HT1080 (cell line): ENCODE measurements at places on chromosomes 2 and 18.

GRCh38 chr2:179525340-179525739, 260.7 kb upstream of the SESTD1 start:
- DNase-seq = no peak

DNA sequence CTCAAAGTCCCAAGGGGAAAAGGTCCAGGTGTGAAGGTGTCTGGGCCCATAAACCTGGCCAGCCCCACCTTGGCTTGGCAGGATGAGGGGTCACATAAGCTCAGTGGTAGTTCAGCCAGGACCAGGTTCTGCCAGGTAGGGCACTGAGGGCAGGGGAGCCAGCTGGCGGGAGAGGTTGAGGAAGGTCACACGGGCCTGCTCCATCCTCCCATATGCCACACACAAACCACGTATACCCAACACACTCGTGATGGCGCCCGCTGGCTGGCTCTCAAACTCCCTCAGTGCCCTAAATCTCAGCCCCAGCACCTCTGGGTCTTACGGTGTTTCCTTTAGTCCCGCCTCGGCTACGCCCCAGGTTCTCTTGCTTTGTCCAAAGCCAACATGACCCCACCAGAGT, 160.5 kb downstream of the ZFP36L2 start:
- DNase-seq = no peak

- DNase-seq = peak; percentile 96
Observed at GRCh38 chr2:46097714-46098480, 199.3 kb upstream of the EPAS1 start.

- no peak for DNase-seq
Observed at GRCh38 chr18:68919900-68920299, 122.0 kb downstream of the CCDC102B start.

GRCh38 chr2:191061381-191061980, 47.5 kb upstream of the STAT1 start:
- DNase-seq = no peak

- DNase-seq = peak; percentile 22
Observed at GRCh38 chr2:164479460-164479859, 141.8 kb downstream of the GRB14 start.

- peak; percentile 60 for DNase-seq
Observed at GRCh38 chr2:121611730-121612705, 37.2 kb downstream of the CLASP1 start.

GRCh38 chr2:238138331-238139195, at the start of gene KLHL30:
KLHL30 (plus strand) TSS chr2:238138668; CDS start chr2:238140755, 2,087 bp downstream.
- no peak for DNase-seq

- DNase-seq = no peak
Observed at GRCh38 chr2:151907286-151908203, 79.3 kb upstream of the ARL5A start.

DNA sequence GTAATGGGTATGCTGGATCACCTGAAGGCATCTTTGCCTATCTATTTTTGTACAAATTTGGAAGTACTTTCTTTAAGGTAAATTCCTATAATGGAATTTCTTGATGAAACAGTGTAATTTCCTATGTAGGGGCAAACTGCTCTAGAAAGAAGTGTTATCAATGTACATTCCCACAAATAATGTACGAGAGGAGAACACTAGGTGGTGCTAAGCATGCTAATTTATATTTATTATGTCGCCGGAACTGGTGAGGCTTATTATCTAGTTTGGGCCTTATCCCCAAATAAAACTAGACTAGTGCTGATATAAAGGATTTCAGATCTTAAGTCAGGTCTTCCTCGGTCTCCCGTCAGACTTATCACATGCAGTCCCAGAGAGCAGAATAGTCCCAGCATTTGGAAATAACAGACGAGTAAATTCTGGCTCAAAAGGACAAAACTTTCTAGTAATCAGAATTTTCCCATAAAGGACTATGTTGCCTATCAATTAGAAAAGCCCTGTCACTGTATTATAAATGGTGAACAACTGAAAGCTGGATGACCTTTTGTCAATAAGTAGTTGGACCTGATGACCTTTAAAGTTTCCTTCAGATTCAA, 86.9 kb upstream of the RBBP8 start:
- no peak for DNase-seq

DNA sequence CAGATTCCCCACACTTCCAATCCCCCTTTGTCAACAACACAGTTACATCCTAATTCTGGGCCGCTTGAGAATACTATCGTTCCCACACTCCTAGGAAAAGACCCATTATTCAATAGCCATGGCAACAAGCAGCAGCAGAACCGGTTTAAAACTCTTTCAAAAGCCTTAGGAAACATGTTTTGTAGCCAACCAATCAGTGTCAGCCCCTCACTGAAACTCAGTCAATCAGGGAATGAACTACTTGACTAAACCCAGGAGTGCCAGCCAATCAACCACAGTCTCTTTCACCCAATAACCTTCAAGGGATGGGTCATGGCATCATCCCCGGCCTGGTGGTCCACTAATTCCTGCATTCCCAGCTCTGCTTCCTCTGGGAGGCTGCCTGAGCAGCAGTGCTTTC, 204.8 kb upstream of the HS6ST1 start:
- no peak for DNase-seq

DNA sequence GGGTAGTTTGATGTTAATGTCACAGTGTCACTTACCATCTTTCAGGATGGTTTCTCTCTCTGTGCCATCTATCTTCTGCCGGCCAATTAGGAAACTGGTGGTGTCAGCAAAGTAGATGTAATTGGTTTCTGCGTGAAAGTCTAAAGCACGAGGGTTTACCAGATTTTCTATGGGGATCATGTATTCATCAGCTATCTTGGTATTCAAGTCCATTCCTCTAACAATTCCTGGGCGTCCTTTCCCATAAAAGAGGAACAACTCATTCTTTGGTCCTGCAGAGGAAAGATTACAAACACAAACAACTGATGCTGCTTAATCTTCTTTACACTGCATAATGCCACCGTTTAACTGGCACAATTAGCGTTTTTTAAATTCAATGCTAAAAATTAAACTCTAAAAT, 1081.9 kb downstream of the LRP1B start:
- no peak for DNase-seq

- no peak for DNase-seq
Observed at GRCh38 chr18:31112804-31113203, 10.6 kb upstream of the DSC2 start.

DNA sequence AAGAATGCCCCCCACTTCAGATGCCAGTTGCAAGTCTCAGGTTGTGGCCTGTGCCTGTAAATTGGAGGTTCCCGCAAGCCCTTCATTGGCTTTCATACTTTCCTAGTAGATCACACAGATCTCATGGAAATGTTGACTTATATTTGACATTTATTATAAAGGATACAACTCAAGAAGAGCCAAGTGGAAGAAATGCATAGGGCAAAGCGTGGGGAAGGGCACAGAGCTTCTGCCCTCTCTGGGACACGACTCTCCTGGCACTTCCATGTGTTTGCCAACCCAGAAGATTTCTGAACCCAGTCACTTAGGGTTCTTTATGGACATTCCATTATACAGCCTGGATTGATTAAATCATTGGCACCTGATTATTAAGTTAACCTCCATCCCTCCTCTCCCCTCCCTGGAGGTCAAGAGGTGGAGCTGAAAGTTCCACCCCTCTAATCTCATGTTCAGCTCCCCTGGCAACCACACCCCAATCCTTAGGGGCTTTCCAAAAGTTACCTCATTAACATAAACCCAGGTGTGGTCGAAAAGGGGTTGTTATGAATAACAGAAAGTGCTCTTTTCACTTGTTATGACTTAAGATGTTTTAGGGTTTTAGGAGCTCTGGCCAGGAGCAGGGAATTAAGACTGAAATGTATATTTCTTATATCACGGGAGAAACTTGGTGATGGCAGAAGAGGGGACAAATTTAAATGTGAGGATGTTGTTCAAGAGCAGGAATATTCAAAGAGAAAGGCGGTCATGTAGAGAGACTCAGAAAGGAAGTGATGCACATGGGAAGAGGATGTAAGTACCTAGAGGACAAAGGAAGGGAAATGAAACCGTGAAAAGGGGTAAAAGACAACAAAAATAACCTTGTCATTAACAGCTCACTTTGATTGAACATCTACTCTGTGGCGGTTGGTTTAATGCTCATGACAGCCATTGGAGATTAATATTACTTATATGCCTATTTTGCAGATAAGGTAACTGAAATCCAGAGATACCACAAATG, 31.8 kb downstream of the SP100 start:
- DNase-seq = no peak

DNA sequence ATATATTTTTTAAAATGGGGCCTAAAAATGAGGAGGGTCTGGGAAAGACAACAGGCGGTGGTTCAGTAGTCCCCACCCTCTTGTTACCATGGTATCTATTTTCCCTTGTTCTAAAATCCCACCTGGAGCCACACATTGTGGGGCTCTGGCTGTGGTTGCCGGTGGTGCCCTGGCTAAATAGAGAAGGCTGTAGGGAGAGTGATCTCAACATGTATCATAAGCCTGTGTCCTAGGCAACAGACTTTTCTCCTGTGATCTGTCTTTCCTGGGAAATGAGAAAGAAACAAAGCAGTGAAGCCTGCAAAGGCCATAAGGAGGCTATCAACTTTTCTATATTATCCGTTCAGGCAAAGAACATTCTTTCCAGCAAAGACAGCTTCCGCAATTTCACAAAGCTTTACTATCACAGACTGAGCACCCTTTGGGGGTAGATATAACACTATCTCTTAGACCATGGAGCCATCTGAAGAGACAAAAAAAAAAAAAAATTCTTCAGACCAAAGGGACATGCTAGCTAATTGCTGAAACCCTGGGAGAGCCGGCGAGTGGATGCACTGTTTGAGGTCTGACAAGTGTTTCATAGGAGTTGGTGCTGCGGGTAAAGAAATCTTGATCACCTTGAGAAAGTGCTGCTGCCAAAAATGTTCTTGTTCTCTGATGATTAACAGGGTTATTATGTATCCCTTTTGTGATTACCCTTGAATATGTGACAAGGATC, 879.2 kb upstream of the DDX18 start:
- DNase-seq = peak; percentile 4

DNA sequence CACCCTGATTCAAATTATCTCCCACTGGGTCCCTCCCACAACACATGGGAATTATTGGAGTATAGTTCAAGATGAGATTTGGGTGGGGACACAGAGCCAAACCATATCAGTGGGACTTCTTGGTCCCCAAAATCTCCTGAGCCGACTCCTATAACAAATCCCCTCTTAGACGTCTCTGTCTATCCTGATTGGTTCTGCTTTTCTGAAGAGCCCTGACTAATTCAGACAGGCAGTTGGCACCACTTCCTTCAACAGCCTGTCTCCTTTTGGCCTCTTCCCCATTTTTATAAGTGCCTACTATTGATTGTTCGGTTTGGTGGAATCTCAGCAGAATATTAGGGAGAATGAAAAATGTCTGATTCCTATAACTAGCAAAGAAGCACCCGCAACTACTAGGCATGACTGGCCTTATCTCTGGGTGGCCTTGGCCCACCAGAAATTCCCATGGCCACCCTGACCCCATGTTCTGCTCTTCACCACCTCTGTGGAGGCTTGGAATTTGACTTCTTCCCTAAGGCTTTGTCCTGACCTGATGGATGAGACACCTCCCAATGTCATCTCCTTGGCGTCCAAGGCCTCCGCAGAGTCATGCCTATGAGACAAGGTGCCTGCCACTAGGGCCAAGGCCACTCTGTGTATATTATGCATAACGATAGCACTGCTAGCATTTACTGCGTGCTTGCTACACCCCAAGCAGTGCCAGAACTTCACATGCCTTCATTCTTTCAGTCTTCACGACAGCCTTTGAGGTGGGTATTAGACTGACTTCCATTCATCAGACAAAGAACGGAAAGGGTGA, 218.9 kb upstream of the COPS8 start:
- DNase-seq = no peak

DNA sequence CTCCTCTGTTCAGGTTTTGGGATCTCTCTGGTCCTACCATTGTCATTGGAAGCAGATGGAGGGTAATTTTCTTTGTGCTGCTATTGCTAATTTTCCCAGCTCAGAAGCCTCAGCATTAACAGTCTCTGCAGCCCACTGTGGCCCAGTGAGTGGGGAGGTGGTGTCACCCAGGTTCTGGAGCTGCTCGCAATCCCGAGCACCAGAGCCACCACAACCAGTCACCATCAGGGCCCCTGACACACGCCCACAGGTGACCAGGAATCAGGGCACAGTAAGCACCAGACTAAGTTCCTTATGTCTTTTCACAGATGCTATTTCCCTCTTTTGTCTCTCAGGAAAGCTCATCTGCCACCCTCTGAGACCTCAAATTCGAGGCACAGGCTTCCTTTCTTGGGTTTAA, 87.9 kb downstream of the SEPTIN10 start:
- DNase-seq = no peak

DNA sequence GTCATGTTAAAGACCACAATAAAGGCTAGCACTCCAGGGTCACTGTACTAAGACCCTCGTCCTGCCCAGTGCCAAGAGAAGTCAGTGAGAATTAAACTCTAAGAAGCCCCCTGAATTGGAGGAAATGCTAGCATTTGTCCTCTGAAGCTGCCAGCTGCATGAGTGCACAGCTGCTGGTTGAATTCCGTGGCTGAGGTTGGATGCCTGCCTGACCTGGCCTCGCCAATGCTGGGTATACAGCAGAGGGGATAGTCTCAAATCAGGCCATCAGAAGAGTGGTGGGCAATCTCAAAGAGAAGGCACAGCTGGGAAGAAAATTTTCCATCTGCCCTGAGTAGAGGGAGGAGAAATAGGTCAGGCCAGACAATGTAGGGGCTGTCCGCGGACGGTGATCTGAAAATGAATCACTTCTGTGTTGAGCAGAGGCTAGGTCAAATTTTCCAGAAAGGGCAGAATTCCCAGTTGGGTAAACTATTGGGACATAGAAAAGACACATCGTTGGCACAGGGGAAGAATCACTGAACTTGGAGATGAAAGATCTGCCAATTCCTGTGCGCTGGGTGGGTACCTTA, 110.5 kb upstream of the AGAP1 start:
- no peak for DNase-seq

GRCh38 chr18:44732599-44732998, 51.9 kb downstream of the SETBP1 start:
- DNase-seq = peak; percentile 8

- no peak for DNase-seq
Observed at GRCh38 chr2:131153529-131153928, 48.4 kb downstream of the PLEKHB2 start.

GRCh38 chr2:2636813-2637212, 305.7 kb upstream of the MYT1L start:
- DNase-seq = no peak

DNA sequence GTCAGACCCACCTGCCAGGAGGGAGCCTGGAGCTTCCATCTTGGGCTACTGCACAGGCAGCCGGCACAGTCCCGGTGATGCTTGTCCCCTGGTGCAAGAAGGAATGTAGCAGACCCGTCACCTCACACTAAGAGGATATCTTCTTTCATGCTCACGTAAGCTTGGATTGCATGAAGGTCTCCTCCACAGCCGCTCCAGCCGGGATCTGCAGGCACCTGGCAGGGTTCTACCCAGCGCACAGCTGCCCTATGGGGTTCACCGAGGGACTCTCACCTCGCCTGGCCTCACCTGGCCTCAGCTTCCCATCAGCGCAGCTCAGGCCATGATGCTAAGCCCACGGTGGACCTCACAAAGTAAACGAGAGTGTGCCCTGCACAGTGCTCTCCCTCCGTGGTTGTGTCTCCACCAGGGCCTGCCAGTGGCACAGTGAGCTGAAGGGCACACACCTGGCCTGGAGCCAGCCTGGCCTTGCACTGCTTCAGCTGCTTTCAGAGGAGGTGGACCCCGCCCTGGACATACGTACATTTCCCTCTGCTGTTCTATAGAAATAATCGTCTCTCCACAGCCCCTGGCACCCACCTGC, 239.1 kb downstream of the SEPTIN10 start:
- no peak for DNase-seq
